ENCODE measurements at places on chromosomes 4 and X. TPM values are rescaled to one million over a fixed set of nuclear protein-coding genes. Genes with fewer than 3 reads are reported as not detected.

MAGEA10 gene
- not detected for total RNA-seq

SH2D1A gene
- total RNA-seq: not detected

- peak; percentile 49 for DNase-seq
These were observed 5.6 kb upstream of the PCDH7 start for GRCh38 chr4:30714408-30715031.

GRCh38 chrX:21929209-21929608 lies 11.3 kb upstream of the SMS start:
- DNase-seq: no peak

DNA sequence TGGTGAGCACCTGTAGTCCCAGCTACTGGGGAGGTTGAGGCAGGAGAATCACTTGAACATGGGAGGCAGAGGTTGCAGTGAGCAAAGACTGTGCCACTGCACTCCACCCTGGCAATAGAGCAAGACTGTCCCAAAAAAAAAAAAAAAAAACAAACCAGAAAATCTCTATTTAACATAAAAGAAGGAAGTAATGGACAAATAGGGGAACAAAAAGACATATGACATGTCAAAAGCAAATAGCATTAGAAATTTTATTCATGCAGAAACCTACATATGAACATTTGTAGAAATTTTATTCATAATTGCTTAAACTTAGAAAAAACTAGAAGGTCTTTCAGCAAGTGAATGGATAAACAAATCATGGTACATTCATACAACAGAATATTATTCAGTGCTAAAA lies 97.1 kb upstream of the SH3RF1 start:
- no peak for DNase-seq

DNA sequence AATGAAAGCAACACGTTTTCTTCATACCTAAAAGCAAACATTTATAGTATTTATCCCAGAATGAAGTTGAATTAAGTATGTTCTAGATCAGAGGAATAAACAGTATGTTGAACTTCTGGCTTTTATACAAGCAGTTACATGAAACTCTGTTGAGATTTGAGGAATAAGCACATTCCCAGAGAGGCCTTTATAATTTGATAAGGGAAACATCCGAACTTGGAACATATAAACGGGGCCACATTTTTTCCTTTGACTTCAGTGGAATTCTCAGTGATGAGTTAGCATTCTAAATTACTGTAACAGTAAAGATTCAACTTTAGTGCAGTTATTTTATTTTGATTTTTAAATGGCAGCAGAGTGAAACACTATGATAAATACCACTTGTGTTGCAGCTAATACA lies 119.5 kb downstream of the GLRA3 start:
- no peak for DNase-seq

- no peak for DNase-seq
These were observed 242.8 kb downstream of the EVC2 start for GRCh38 chr4:5465529-5465928.

DNA sequence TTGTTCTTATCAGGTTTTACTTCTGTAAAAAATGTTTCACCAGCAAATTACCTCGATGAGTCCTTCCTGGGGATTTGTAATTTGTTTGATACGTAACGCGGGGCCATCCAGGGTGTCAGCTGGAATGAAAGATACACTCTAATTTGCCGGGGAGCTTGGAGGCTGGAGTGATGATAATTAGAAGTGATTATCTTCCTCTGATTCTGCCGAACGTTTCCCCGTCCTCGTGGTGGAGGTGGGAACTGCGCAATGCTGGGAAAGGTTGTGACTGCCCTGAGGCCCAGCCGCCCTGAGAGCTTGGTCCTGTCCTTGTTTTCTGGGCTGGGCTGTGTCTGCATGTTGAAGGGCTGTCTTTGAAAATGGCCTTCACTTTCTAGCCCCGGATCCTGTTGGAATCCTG lies 48.0 kb downstream of the SORCS2 start:
- DNase-seq: no peak

DNA sequence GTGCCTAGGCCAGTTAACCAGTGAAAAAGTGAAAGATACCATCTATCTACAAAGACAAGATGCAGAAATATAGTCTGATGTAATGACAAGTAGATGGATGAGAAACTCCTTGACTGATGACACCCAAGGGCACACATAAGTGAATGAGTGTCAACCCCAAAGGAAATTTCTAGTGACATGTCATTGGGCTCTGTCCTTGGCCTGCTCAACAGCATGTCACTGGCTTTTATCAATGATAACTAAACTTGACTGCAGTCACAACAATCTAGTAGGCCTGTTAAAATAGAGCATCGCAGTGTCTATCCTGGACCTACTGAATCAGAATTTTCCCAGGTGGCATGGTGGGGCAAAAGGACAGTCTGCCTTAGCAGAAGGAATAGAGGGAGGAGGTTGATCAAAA lies 155.8 kb downstream of the TSPAN5 start:
- no peak for DNase-seq

DNA sequence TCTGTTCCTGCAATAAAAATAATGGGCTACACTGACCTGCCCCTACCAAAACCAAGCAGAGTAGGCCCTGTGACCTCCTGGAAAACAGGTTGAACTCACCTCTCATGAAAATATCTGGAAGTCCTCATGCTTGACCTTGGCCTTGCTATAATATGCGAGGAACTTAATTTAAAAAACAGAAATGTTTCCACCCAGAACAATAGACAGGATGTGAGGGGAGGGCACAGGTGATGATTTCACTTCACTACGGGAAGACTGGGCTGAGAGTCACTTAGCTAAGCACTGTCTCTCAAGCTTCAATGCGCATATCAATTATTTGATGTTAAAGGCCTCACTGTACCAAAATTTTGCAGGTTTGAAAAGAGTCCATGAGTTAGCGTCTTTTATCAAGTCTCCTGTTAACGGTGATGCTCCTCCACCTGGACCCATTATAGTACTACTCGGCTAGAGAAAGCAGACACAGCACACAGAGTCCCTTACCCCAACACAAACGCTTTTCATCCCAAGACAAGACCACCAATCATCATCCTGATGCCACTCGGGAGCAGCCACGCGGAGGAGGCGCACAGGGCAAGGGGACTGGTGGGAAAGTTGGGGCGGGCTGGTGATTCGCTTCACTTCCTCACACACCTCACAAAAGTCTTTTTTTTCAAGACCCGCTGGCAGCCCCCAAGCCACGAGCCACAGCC lies 25.9 kb downstream of the ZNF721 start:
- no peak for DNase-seq

- DNase-seq: no peak
These were observed 6.3 kb upstream of the CSN3 start for GRCh38 chr4:70236125-70236524.

DNA sequence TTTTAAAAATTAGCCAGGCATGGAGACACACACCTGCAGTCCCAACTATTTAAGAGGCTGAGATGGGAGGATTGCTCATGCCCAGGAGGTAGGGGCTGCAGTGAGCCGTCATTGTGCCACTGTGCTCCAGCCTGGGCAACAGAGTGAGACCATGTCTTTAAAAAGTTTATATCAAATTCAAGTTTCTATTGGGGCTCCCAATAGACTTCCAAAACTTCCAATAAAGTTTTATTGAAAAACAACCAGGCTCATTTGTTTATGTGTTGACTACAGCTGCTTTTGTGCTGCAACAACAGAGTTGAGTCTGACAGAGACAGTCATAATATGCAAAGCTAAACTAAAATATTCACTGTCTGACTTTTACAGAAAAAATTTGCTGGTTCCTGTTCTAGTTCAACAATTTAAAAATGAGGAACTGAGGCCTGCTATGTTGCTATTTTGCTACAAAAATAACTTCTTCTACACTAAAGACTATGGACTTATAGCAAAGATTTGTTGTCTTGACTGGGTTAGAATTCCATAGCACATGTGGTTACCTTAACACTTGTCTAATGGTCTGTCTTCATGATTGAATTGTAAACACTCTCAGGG lies 63.3 kb upstream of the RELL1 start:
- no peak for DNase-seq

DNA sequence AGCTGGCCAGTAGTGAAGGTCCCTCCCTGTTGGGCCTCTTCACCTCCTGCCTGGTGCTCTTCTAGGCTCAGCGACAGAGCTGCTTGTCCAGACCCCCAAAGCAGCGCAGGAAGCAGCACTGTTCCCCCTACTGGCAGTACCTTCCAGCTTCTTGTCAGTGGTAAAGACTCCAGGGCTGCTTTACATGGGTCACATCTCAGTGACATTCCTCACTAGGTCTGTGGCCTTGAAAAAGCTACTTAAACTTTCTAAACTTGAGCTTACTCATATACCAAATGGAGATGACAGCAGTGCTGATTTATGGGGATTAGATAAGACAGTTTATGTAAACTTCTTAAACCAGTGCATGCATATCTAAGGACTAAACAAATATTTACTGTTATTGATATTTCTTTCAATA lies 117.3 kb downstream of the FAT4 start:
- no peak for DNase-seq

GRCh38 chr4:6748286-6748685 lies 32.3 kb downstream of the BLOC1S4 start:
- no peak for DNase-seq

DNA sequence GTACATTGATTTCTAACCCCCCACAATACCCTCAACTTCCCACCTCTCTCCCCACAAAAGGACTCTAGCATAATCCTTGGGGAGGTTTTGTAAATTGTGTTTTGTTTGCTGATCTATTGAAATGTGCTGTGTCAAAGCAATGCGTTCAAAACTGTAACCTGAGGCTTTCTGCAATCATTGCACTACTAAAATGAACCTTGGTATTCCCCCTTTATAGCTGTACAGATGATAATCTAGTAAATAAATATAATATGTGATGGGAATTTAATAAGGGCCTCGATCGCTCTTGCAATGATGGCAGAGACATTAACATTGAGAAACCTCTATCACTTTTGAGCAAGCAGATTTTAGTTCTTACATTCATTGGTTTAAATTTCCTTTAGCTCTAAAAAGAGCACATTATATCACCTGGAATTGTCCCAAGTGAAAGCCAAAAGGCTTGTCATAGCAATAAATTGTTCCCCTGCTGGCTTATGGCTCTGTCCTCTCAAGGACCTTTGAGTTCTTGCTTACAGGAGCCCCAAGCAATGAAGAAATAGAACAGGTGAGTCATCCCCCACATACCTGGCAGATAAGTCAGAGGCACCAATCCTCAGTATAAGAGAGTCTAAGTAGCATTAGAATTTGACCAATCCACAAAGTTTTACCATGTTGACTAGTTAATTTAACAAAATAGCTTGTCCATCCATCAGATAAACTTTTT lies 18.4 kb upstream of the ACE2 start:
- no peak for DNase-seq

DNA sequence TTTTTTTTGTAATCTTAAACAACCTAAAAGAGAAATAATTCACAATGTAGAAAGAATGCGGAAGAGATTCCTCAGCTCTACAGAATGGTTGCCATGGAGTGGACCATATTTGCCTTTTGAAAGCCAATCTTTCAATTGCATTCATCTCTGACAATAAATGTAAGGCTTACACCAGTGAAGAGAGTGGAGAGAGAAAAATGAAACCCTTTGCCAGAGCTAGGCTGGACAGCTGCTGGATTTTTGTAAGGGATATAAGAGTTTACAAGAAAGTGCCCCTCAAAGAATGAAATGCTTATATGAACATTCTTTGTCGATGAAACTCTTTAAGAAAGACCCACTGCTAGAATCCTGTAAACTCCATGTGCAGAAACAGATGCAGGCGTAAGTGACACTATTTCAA lies 66.0 kb upstream of the FAT1 start:
- no peak for DNase-seq

GRCh38 chr4:183967266-183967665 lies 62.2 kb downstream of the STOX2 start:
- DNase-seq: no peak

DNA sequence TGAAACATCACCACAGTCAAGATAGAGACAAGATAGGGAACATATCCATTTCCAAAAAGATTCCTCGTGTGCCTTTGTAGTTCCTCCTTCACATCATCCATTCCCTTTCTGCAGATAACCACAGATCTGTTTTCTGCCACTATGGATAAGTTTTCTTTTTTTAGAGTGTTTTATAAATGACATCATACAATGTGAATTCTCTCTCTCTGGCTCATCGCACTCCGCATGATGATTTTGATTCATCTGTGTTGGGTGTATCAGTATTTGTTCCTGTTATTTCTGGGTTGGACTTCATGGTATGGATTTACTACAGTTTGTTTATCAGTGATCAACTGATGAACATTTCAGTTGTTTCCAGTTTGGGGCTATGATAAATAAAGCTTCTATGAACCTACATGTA lies 23.2 kb upstream of the ANXA3 start:
- DNase-seq: no peak

Measured in tibial nerve (tissue), 4 donors.